ENCODE measurements at places on chromosomes 2 and 18. TPM values are rescaled to one million over a fixed set of nuclear protein-coding genes. Genes with fewer than 3 reads are reported as not detected.

DNA sequence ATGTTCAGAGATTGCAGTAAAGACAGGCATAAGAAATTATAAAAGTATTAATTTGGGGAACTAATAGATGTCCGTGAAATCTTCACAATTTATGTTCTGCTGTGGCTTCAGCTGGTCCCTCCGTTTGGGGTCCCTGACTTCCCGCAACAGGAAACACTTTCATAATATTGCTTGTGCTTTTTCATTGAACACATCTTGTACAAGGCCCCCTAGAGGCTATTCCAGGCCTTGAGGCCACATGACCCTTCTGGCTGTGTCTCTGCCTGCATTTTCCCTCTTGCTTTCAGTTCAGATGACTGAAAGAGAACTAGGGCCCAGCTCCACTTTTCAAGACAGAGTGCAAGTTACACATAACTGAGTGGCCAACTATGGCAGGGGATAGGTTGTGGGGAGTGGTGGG, 164.1 kb downstream of the TMEM247 start:
- no peak for DNase-seq

TAF4B gene
- 12.3 TPM for total RNA-seq

GRCh38 chr2:237072067-237072931, 13.4 kb upstream of the COPS8 start:
- peak; percentile 49 for DNase-seq

DNA sequence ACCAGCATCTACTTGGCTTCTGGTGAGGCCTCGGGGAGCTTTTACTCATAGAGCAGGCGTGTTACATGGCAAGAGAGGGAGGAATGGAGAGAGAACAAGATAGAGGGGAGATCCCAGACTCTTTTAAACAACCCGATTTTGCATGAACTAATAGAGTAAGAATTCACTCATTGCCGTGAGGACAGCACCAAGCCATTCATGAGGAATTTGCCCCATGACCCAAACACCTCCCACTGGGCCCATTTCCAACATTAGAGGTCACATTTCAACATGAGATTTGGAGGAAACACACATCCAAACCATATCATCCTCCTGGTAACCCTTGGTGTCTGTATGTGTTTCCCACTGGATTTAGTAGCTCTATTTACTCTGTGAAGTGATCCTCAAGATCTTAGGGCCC, 249.9 kb upstream of the SP5 start:
- DNase-seq = no peak

- DNase-seq = no peak
Observed at GRCh38 chr2:221397187-221397586, 174.9 kb downstream of the EPHA4 start.

DNA sequence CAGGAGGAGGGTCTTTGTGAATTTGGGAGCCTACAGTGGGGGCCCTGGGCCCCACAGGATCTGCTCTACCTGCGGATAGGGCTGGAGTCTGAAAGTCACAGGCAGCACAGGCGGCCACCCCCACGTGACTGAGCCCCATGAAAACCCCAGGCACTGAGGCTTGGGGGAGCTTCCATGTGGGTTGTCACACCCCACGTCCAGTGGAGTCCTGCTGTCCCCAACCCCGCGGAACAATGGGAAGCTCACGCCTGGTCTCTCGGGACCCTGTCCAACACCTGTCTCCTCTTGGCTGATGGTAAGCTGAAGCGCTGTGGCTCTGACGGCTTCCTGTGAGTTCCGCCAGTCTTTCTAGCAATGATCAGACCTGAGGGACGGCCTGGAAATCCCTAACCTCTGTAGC, 85.8 kb downstream of the PTGR3 start:
- DNase-seq = no peak

- peak; percentile 82 for DNase-seq
Observed at GRCh38 chr18:48952287-48953103, 1.7 kb upstream of the SMAD7 start.

DNA sequence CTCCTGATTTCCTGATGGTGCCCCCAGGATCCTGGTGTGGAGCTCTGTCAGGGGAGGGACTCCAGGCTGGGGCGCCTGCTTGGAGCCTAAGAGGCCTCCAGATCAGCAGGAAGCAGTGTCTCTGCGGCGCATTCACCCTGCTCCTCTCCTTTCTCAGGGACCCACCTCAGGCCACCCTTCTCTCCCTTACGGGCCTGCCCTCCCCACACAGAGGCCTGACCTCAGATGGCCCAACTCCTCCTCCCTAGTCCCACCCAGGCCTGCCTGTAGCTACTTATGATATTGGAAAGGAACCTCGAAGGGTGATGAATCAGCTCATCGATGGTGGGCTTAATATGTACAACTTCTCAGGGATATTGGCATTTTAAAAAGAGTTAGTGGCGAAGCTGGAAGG, 10.6 kb downstream of the TMEM37 start:
- DNase-seq = no peak

SLC16A14 gene
- 8.5 TPM for total RNA-seq
